RPMI7951 (cell line): ENCODE measurements at places on chromosomes 2 and 18. TPM values are rescaled to one million over a fixed set of nuclear protein-coding genes. Genes with fewer than 3 reads are reported as not detected.

The CENPA gene
- total RNA-seq: 67.8 and 82.6 TPM in 2 replicates

The MYO7B gene
- total RNA-seq: 11.3 and 12.7 TPM in 2 replicates

The RASGRP3 gene
- 13.4 and 18.4 TPM in 2 replicates for total RNA-seq

The C1QL2 gene
- total RNA-seq: not detected in 2 replicates

The CROCC2 gene
- total RNA-seq: 0.12 TPM in 1 of 2 replicates, not detected in the other

The SPDYA gene
- total RNA-seq: 0.20 and 0.60 TPM in 2 replicates

The PDE6D gene
- 77.3 and 84.9 TPM in 2 replicates for total RNA-seq

- DNase-seq: no peak
Measured at GRCh38 chr18:58522132-58522531, 106.8 kb downstream of the ALPK2 start.

DNA sequence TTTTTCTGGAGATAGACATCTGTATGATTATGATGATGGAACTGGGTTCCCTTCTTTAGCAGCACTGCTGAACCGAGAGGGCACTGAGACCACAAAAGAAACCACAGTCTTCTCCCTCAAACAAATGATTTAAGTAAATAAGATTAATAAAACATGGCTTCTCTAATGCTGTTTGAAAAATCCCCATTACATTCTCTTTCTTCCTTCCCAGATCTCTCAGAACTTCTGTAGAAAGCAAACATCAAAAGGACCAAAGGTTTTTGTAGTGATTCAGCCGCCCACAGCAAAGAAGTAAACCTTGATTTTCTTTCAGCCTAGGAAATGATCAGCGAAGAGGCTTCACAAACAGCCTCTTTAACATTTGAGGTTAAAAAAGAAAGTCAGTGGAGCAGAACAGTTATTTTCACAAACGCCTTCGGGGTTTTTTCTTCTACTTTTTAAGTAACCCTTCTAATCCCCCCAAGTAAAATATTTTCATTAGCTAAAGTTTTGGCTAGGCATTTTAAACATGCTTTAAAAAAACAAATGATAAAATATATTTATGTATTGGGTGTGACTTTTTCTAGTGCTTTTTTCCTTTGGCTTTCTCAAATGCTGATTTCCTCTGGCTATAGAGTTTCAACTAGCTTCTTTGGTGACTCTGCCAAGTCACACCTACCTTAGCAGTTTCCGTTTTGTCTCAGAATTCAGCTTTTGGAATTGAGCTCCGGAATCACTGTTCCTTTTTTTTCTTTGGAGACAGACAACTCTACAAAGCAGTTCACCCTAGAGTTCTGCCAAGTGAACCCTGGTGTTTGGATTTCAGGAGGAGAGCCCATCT lies 89.6 kb downstream of the UPP2 start:
- DNase-seq: peak; percentile 30

DNA sequence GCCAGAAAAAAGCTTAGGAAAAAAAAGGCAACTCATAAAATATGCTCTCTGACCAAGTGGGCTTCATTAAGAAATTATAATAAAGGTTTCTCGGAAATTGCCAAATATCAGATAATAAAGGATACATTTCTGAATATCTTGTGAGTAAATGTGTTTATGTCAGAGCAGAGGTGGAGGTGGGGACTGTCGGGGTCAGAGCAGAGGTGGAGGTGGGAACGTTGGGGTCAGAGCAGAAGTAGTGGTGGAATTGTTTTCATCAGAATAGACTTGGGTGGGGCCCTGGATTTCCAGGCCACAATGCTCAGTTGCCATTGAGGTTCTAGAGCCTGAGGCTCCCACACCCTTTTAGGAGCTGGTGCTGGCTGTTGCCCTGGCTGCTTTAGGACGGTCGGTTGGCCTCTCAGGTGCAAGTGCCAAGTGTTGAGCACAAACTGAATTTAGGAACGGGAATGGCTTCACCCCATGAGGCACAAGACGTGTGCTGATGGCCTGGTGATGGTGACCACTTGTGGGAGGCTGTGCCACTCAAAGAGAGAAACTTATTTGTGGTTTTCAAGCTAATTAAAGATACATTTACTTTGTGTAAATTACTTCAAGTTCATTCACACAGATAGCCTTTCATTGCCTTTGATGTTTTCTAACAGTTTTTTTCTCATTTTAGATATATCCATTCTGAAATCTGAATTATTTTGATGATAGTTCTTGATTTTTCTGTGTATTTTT lies 131.5 kb downstream of the ATP9B start:
- DNase-seq: peak; percentile 47

DNA sequence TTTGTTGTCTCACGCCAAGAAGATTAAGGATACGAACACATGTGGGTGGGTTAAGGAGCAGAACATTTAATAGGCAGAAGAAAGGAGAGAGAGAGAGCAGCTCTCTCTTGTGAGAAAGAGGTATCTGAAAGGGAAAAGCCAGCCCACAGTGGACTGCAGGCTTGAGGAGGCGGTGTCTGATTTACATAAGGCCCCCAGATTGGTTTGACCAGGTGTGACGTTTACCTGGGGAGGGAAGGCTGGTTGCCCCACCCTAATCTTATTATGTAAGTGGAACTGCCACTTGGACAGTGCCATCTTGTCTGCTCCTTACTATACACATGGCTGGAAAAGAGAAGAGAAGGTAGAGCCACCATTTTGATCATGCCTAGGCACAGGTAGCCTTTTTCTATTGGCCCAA lies 189.2 kb downstream of the NCK2 start:
- DNase-seq: peak; percentile 34

DNA sequence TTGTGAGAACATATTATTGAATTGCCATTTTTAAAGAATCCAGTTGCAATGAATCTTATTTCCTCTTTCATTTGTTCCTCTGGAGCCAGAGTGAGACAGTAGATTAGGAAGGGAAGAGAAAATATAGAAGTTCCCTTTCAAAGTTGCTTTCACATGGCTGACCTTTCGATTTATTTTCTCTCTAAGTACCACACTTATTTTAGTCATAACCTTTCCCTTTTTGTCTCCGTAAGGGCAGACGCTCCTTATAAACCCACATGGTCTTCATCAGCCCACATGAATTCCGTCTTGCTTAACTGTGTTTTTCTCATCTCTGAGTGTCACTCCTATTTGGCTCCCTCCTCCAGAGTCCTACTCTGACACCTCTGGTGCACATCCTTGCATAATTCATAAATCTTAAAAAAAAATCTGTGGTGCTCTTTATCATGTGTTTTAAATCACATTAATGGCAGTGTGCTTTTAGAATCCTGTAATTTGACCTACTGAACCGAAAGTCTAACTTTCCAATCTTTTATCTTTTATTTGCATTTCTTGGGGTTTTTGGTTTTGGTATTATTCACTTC lies 38.5 kb upstream of the ZNF396 start:
- peak; percentile 6 for DNase-seq

DNA sequence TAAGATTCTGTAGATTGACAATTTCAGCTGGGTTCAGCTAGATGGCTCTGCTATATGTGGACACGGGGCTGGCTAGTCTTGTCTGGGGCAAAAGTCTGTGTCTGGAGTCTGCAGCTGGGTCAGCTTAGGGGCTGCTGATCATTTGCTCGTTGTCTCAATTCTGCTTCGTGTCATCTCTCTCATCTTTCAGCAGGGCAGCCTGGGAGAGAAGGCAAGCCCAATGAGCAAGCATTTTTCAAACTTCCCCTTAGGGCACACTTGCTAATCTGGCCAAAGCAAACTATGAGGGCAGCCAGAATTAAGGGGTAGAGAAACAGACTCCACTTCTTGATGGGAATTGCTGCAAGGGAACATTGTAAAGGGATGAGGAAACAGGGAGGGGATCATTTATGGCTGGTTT lies 462.6 kb downstream of the SLC4A3 start:
- DNase-seq: peak; percentile 90

DNA sequence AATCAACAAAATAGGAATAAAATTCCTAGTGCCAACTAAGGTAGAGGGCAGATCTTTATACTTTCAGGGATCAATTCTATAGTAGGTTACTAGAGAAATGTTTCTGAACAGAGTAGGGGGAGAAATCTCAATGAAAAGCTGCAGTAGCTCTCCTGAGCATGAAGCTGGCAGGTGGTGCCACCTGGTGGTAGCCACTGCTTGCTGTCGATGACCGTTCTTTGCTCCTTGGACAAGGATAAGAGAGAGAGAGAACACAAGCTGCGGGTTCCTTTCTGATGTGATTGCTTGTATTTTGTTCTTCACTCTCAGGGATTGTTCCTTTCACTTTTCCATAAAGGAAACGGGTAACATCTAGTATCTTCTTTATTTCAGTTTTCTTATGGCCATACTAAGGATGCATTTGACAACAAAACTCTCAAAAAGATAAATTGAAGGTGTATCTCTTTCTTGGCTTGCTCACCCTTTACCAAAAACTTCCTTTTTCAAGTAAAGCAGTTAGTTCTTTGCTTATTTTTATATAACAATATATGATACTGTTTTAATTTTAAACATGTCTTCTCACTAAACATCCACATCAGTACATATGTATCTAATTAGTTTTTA lies 18.6 kb upstream of the MRPL19 start:
- DNase-seq: peak; percentile 75

DNA sequence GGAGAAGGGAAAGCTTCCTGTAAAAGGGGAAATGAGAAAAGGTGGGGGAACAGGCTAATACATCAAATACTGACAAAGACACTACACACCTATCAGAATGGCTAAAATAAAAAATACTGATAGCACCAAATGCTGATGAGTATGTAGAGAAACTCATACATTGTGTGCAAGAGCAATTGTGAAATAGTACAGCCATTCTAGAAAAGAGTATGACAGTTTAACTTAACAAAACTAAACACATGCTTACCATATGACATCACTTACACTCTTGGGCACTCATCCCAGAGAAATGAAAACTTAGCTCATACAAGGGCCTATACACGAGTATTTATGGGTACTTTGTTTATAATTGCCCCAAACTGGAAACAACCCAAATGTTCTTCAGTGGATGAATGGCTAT lies 53.4 kb downstream of the ZNF638 start:
- DNase-seq: peak; percentile 57

DNA sequence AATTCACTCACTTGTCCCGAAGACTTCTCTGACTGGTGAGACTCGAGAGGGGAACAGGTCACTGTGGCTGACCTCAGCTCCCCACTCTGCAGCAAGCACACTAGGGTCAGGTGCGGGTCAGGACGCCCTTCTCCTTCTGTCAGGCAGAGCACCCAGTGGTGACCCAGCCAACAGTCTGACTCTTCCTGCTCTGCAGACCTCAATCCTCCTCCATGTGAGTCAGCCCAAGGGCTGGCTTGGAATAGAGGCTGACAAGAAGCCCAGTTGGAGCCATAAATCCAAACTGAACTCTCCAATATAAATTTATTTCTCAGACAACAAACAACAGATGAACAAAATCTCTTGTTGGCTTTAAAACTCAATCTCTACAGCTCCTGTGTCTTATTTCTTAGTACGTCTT lies 253.1 kb downstream of the SH3BP4 start:
- DNase-seq: no peak

DNA sequence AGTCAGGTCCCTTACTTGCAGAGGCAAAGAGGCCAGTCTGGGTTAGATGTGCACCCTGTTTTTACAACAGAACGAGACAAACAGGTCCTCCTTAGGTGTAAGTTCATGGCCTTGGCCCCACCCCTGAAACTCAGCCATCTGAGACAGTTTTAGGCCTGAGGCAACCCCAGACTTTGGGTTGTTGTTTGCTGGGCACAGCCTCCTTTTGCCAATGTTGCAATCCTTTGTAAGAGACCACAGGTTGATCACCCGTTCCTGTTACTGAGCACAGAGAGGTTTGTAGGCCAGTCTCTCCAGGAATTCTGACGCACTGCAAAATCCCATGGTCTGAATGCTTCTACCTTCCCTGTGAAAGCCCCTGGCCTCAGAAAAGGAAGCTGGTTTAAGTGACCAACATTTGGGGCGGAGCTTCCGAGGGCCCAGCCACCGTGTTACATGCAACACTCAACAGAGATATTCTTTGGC lies 15.5 kb upstream of the IL1RN start:
- no peak for DNase-seq

DNA sequence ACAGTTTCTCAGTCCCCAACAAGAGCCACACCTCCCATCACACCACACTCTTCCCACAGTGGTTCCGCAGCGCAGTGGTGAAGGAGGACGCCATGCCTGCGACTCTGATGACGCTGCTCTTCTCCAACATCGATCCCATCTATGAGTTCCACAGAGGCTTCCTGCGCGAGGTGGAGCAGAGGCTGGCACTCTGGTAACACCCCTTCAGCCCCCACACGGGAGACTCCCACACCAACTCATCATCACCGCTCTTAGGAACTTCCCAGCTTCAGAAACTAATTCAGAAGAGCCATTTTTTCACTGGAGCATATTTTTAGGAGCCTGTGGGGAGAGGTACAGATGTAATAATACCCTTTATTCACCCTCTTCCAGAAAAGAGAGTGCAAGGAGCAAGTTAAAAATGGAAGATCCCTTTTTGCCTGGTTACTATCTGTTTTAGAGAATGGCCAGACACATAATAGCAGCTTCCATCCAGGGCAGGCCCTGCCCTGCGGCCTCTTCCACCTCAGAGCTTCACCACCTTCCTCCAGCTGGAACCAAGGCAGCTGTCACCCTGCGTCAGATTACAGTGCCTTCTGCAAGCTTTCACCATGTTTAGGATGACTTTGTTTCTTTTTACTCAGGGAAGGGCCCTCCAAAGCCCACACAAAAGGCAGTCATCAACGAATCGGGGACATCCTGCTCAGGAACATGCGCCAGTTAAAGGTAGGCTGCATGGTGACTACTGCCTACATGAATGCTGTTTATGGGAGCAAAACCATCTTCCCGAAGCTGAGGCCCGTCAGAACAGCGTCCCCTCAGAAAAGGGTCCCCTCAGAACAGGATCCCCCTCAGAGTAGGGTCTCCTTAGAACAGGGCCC lies 44.9 kb downstream of the STK25 start:
- no peak for DNase-seq

DNA sequence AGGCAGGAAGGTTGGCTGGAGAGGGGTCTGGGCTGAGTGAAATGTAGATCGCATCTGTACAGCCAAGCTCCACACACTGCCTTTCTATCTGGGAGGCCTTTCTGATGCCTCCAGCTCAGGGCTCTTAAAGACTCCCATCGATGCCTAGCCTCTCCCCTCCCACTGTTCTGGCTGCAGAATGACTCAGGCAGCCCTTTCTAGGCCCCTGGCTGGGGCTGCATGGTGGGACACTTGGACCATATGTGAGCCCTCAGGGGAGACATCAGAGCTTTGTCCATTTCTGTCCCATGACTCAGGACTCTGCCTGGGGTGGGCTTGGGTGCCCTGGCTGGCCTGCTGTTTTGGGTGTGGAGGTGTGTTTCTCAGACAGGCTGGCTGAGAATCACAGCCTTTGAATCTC lies 101.3 kb downstream of the CELF4 start:
- peak; percentile 57 for DNase-seq

DNA sequence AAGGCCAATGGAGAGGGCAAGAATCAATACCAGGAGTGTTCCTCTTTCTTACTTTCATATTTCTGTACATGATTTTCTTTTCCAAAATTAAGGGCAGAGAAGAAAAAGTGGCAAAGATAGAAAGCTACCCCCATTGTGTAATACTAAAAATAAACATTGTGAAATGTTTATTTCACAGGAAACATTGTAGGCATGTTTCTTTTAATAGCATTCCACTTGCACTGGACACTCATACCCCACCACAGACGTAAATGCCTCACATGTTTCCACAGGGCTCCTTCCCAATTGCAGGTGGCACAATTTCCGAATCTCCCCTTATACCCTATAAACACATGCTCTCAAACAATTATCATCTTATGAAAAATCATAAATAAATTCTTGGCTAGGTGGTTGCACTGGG lies 645.1 kb upstream of the SETBP1 start:
- no peak for DNase-seq

GRCh38 chr2:98664323-98664722 lies 55.9 kb downstream of the UNC50 start:
- DNase-seq: no peak
